ENCODE measurements at places on chromosomes 7 and 10.

DNA sequence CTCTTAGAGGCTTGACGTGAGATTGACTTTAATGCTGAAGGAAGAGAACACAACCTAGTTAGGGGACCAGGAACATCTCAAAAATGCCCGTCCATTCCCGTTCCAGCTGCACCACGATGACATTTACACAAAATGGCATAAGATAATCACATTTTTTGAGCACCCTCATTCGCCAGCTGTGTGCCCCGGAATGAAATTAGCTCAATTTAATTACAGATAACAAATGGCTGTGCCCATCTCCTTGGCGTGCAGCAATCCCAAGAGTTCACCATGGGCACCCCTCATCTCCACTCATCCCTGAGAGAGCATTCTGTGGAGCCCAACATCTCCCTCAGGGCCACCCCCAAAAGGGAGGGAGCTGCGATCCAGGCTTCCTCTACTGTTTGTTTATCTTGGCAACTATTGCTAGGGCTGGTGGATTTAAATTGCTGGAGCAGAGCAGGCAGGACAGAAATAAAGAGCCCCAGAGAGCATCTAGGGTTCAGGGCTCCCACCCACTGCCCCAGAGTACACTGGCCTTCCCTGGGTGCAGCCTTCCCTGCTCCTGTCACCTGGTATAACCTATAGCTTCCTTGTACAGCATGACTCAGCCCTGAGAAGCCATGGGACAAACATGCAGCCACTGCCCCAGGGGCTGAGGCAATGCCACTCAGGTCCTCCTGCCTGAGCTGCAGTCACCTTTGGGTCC lies 263.5 kb downstream of the ZEB1 start:
- DNase-seq: no peak

GRCh38 chr10:131207584-131208532 lies 103.7 kb downstream of the TCERG1L start:
- DNase-seq: no peak

- DNase-seq: no peak
Measured at GRCh38 chr7:126302639-126303038, 950.1 kb downstream of the GRM8 start.

DNA sequence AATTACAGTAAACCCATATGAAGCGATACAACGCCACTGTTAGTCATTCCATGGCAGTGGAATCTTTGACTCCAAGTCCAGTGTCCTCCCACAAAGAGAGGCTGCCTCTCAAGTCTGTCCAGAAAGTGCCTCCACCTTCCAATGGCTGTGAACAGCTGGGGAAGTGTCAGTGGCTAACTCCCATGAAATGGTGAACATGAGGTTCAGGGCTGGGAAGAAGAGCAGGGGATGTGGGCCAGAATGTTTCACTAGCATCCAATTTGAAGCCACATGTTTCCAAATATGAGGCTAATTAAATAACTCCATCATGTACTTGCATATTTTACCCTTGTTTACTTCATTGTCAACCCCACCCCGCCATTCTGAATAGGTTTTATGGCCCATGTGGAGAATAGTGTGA lies 53.1 kb upstream of the CHST15 start:
- DNase-seq: no peak

DNA sequence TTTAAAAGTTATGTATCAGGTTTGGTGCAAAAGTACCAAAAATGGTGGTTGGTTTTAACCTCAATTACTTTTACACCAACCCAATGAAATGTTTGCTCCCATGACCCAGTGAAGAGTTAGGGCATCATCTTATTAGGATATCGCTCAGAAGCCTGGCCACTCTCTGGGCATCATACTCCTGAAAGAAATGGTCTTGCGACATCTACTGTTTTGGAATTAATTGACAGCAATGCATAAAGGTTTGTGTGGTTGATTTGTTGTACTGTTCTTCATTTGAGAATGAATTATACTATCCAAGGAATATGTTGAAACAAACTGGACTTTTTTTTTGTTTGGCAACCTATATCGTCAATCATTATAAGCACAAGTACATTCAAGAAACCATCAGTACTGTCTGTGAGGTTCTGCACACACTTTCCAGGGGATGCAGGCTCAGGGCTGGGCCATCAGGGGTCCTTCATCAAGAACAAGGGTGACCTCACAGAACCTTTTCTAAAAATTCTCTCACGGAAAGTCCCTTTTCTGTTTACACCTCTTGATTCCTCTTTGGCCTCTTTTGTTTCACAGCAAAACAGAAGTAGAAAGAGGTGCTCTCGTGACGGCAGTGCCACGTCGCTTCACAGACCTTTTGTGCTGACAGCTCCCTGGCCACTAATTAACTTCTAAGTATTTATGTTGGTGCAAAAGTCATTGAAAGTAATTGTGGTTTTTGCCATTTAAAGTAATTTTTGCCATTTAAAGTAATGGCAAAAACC lies 117.2 kb upstream of the KLF6 start:
- peak; percentile 76 for DNase-seq

GRCh38 chr7:156198277-156198676 lies 386.0 kb upstream of the SHH start:
- DNase-seq: no peak

GRCh38 chr10:28906415-28906814 lies 229.1 kb downstream of the BAMBI start:
- DNase-seq: no peak

DNA sequence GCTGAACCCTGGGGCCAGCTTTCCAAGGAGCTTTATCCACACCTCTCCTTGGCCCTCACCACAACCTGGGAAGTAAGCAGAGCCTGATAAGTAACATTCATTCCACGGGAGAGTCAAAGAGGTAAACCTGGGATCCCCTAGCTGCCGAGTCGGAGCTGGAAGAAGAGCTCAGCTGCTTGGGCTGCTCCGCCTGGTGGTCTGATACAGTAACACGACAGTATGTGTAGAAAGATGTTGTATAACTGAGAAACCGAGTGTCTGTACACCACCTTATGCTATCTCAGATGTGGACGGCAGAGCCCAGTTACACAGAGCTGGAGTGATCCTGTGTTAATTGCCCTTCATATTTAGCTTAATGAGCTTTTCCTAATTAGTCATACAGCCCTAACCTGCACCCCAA lies 151.3 kb upstream of the KMT2E start:
- no peak for DNase-seq

DNA sequence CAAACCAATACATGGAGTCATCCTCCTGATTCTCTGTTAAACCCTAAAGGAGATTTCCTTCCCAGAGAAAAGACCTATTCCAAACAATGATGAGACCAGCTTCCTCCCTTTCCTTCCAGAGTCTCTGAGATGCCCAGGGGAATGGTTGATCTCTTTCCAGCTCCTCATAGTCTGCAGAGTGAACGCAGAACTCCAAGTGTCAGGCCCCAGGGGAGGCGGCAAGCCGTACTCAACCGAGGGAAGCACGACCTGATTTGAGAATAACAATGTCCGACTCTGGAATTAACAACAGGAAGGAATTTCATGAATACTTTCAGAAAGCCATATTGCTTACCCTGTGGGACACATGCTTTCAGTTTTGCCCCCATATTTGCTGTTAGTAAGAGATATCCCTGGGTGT lies 241.7 kb upstream of the GLI3 start:
- DNase-seq: no peak

- DNase-seq: no peak
Measured at GRCh38 chr10:118871244-118871865, 116.6 kb upstream of the CACUL1 start.

- no peak for DNase-seq
Measured at GRCh38 chr7:16647435-16647960, 1.5 kb downstream of the BZW2 start.

DNA sequence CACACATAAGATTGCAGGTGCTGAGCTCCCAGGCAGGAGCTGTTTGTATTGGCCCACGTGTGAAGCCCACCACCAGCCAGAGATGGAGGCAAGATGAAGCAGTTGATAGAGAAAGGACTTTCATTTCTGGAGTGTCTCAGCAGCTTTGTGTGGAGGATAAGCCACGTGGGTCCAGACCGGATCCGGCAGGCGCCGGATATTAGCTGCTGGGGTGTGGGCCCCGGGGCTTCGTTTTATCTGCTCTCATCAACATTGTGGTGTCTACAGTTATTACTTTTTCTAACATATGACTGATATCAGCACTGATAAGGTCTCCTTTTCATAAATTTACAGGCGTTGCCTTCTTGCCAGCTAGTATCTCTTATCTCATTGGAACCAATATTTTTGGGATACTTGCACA lies 25.5 kb downstream of the SLC18A2 start:
- DNase-seq: no peak

DNA sequence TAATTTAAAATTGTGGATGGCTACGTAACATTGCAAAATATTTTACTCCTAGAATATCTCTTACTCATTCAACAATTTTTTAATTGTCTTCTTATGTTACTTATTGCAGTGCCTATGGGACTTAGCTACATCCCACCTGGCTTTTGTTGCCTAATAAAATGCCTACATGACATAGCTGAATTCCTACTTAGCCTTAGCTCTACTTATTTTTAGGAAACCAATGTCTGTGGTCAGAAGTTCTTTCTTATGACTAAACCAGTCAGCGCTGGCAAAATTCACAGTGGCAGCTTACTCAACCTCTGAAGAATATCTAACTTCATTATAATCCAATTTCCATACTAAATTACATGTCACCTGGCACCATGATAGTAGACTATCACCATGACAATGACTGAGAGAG lies 1612.4 kb upstream of the LRRTM3 start:
- no peak for DNase-seq

DNA sequence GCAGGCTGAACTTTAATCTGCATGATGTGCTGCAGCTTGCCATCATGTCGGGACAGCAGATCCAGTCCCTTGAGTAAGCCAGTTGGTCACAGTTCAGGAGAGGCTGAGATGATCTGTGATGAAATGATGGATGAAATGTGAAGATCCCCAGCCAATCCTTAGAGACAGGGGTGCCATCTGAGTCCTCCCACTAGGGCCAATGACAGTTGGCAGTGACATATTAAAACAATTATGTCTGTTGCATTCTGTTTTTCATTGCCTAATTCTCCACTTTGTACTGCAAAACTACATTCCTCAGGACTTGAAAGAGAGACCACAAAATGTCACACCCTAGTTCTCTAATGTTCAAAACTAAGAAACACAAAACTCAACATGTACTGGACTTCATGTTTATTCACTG lies 66.3 kb upstream of the CAV2 start:
- no peak for DNase-seq

- no peak for DNase-seq
Measured at GRCh38 chr7:100437150-100438100, 1.1 kb upstream of the PPP1R35 start.

DNA sequence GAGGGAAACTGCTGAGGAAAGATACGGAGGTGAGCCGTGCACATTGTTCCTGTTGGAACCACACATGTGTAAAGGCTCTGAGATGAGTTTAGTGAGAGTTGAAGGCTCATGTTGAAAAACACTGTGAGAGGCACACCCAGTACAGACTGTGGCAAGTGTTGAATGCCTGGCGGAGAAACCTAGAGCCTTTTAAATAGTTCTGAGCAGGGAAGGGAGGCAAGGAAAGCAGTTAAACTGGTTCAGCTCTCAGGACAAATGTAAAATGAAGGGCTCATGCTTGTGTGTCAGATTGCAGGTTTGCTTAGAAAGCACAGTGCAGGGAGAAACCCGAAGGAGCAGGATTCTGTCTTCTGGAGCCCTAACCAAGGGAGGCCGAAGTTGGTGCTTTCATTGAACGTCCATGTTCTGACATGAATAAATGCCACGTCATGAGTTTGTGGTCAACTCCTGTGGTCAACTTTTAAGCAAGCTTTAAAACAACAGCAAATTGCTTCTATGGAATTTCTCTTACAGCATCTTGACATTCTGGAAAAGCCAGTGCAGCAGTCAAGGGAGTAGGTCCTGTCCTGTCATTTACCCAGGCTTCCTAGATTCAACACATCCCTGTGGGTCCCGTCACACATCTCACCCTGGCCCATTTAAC lies 650.9 kb upstream of the GALNT17 start:
- no peak for DNase-seq

GRCh38 chr7:20834656-20835055 lies 48.0 kb upstream of the SP8 start:
- no peak for DNase-seq

GRCh38 chr10:123429706-123430221 lies 236.4 kb upstream of the GPR26 start:
- no peak for DNase-seq

GRCh38 chr7:16395121-16395520 lies 26.2 kb downstream of the CRPPA start:
- no peak for DNase-seq

DNA sequence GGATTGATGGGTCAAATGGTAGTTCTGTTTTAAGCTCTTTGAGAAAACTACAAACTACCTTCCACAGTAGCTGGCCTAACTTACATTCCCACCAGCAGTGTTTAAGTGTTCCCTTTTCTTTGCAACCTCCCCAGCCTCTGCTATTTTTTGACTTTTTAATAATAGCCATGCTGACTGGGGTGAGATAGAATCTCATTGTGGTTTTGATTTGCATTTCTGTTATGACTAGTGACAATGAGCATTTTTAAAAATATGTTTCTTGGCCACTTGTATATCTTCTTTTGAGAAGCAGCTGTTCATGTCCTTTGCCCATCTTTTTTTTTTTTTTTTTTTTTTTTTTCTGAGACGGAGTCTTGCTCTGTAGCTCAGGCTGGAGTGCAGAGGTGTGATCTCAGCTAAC lies 155.2 kb upstream of the BMPER start:
- DNase-seq: no peak

GRCh38 chr10:72483471-72483870 lies 128.8 kb upstream of the DNAJB12 start:
- DNase-seq: no peak

GRCh38 chr7:134374791-134375190 lies 58.1 kb upstream of the SLC35B4 start:
- no peak for DNase-seq

DNA sequence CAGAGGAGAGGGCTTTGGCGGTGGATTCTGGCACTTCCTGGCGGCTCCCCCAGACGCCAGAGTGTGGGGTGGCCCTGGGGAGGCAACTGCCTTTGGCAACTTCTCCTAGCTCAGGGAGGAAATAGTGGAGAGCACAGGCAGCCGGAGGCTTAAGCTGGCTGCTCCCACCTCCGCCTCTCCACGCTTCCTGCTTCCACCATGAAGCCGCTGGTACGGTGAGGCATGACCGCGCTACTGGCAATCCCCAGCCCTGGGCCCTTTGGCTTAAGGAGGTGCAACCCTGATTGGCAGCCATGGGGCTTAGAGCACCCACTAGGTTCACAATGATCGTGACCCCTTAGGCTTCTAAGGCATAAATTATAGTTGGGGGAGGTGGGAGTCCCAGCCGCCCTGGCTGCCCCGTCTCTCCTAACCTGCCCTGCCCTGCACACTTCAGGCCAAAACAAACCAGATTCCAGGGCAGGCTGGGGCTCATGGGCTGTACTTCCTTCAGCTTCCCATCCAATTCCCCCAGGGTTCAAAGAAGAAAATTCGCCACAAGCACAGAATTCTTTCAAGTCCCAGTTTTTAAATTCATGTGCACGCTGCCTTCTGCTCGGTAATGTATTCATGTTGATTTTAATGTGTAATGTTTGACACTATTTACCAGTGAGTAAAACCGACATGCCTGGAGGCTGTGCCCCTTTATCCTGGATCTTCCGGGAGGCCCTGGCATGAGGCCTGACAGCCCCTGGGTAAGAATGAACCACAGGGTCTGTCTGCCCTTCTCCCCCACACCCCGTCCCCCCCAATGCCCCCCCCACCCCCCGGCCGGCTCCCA lies 90.7 kb upstream of the LRRC4 start:
- DNase-seq: no peak

GRCh38 chr10:36464291-36464690 lies 661.1 kb upstream of the ANKRD30A start:
- no peak for DNase-seq

- DNase-seq: peak; percentile 42
Measured at GRCh38 chr10:24519950-24520349, 203.7 kb downstream of the ARHGAP21 start.

GRCh38 chr10:33321516-33321915 lies 13.0 kb downstream of the NRP1 start:
- DNase-seq: no peak

- no peak for DNase-seq
Measured at GRCh38 chr7:105009667-105010503, 4.1 kb upstream of the KMT2E start.

Measured in CD4-positive, alpha-beta T cell treated with Interleukin-21 for 1 hour (primary cell).